ENCODE measurements at places on chromosomes 5 and 9. TPM values are rescaled to one million over a fixed set of nuclear protein-coding genes. Genes with fewer than 3 reads are reported as not detected.

Gene RXRA
- total RNA-seq = 90.8 TPM

Gene PCDHA4
- total RNA-seq = 0.10 TPM

Gene IRX2
- total RNA-seq = 3.1 TPM

Gene TLX3
- not detected for total RNA-seq

- no peak for DNase-seq
Measured at GRCh38 chr5:115450741-115451140, 93.8 kb downstream of the FEM1C start.

GRCh38 chr5:152838241-152838786 is 433.2 kb upstream of the NMUR2 start:
- DNase-seq = no peak

Measured in left ventricle myocardium superior (tissue), 1 donor.